ENCODE measurements at places on chromosomes 6 and 20.

DNA sequence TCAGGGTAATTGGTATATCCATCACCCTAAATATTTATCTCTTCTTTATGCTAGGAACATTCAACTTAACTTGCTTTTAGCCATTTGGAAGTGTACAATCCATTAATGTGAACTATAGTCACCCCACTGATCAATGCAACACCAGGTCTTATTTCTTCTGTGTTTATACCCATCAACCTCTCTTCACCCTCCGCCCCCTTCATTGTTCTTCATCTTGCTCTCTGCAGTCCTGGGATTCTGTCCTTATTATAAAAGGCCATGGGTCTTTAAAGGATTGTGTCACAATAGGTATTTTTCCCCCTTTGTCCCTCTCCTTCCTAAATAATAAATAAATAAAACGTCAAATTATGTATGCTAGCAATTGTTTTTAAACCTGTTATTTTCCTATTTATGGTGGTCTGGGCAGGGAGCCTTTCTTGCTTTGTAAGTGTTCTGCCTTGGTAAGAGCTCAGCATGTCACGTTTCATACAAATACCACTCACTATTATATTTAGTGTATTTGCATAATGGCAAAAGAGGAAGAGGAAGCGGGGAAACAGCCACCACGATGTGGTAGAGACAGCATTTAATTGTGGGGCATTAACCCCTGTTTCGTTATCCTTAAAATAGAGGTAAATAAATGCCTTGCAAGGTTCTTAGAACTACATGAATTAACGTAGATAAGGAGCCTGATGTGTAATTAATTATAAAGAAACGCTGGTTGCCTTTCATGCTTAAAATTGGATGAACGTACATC is 1.9 kb downstream of the ABRACL start:
- no peak for DNase-seq

- no peak for DNase-seq
These were observed 173.7 kb upstream of the ID4 start for GRCh38 chr6:19663479-19663878.

DNA sequence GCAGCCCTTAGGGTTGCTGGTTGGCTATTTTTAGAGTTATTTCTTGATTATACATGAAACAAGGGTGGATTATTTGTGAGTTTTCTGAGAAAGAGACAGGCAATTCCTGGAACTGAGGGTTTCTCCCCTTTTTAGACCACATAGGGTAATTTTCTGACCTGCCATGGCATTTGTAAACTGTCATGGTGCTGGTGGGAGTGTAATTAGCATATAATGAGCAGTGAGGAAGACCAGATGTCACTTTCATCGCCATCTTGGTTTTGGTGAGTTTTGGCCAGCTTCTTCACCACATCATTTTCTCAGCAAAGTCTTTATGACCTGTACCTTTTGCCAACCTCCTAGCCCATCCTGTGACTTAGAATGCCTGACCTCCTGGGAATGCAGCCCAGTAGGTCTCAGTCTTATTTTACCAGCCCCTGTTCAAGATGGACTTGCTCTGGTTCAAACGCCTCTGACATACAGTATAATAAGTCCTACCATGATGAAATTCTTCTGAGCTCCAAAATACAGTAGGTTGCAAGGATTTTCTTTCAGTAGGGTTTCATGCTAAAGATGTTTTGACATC is 117.1 kb downstream of the ISM1 start:
- no peak for DNase-seq

DNA sequence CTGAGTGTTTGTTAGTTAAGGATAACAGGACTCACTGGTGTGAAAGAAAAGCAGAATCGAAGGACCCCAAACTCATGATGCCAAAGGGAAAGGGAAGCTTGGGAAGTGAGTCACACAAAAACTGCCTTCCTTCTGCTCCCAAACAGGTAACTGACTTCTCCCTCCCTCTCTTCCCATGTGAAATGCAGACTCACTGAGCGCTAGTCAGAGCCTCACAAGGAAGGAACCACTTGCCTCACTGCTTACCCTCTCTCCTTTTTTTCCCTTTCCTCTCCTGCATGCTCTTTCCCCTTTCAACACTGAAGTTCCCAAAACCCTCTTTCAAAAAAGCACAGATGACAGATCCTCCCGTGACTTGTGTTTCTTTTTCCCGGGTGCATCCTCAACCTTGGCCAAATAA is 56.4 kb downstream of the LYRM4 start:
- no peak for DNase-seq

GRCh38 chr6:118306392-118307238 is 241.5 kb upstream of the PLN start:
- DNase-seq: no peak

- no peak for DNase-seq
These were observed 24.7 kb upstream of the CNKSR3 start for GRCh38 chr6:154535147-154535546.
